Left lung (tissue), 14 donors: ENCODE measurements at places on chromosomes 16 and 17. TPM values are rescaled to one million over a fixed set of nuclear protein-coding genes. Genes with fewer than 3 reads are reported as not detected.

DNA sequence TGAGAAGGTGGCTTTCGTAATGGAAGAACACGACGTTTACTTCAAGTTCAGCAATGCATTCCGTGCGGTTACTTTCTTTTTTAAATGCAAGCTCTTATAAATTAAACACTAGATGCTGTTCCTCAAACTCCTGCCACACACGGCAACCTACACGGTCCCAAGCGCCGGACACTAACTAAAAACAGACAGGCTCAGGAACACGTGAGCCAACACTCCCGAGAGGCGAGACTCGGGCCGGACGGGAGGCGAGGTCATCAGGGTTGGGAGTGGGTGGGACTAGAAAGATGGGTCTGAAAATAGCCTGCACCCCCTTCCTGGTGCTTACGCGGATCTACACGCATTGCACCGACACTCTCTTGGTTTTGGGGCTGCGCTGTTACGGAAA lies 6.4 kb downstream of the CLCN7 start:
- no peak for DNase-seq

- DNase-seq: no peak
Measured at GRCh38 chr16:49194537-49195236, 87.0 kb downstream of the CBLN1 start.

- DNase-seq: no peak
Measured at GRCh38 chr17:44775838-44776621, 17.2 kb downstream of the ADAM11 start.

The SEPTIN12 gene
- 14.6 TPM for polyA plus RNA-seq

- DNase-seq: no peak
Measured at GRCh38 chr17:19567216-19568015, 33.8 kb downstream of the SLC47A1 start.

The MLKL gene
- polyA plus RNA-seq: 5.9 TPM

The JMJD8 gene
- 44.7 TPM for polyA plus RNA-seq

- DNase-seq: peak; percentile 37
Measured at GRCh38 chr16:53207810-53208752, 153.3 kb downstream of the CHD9 start.

GRCh38 chr17:73281928-73282327 lies 20.2 kb upstream of the CPSF4L start:
- no peak for DNase-seq

GRCh38 chr17:58446086-58446485 lies 28.8 kb upstream of the RNF43 start:
- no peak for DNase-seq

- DNase-seq: no peak
Measured at GRCh38 chr16:19219836-19220235, 51.8 kb downstream of the SYT17 start.

- DNase-seq: peak; percentile 55
Measured at GRCh38 chr17:43020789-43021740, 1.1 kb downstream of the VAT1 start.
